ENCODE measurements at places on chromosomes 11 and 22.

GRCh38 chr22:35961480-35962295 lies 66.9 kb downstream of the RBFOX2 start:
- no peak for DNase-seq

DNA sequence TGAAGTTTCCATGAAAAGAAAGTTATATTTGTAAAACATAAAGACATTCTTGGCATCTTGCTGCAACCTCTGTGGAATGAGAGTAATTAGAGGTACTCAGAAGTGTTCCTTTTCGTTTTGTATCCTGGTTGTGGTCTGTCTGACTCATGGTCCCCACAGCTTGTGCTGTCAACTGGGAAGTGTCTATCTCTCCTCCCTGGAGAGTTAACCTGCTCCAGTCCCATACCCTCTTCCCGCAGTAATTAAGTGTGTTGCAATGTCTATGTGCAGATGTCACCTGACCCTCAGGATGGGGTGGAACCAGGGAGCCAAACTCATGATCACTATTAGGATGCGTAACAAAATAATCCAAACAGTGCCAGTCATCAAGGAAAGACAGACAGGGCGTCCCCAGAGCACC lies 23.0 kb upstream of the ZDHHC13 start:
- no peak for DNase-seq

GRCh38 chr11:3188496-3189195 lies 23.5 kb upstream of the OSBPL5 start:
- DNase-seq = no peak

DNA sequence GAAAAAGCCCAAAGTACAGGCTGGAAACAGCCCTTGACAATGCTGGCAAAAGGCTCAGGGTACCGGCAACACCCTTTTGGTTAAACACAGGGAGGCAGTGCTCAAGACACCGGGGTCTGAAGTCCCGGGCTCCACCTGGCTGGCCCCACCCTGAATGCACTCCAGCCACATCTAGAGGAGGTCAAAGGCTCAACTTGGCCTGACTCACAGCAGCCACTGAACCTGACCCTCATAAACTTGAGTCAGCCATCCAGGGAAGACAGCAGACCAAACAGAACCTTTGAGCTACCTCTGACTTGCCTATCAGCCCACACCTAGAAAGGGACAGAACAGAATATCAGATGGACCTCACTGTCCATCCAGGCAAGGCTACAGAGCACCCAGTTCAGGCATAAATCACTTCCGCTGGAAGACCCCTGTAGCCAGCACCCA lies 3.8 kb downstream of the CFL1 start:
- DNase-seq = no peak

GRCh38 chr11:67044496-67044895 lies 12.2 kb upstream of the RHOD start:
- DNase-seq = no peak

- no peak for DNase-seq
Measured at GRCh38 chr11:57566905-57567514, 462 bp downstream of the UBE2L6 start.

- DNase-seq = no peak
Measured at GRCh38 chr11:129458278-129458677, 82.6 kb downstream of the BARX2 start.

DNA sequence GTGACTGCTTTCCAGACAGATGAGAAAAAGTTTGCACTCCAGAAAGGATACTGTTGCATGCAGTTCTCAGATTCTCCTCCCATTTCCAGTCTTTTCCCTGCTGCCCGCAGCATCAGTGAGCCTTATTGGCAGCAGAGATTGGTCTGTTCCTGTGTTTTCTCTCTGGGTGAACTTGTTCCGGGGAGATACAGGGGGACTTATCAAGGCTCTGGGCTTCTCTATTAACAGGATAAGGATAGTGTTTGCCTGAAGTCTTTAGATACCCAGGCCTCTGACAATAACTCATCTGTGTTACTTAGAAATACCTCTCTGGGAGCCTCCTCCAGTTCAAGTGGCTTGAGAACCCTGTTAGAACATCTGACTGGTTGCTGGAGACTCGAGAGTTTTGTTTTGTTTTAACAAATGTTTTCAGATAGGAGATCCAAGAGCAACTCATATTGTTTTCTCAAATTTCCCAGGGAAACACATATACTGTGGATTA lies 154.7 kb downstream of the BLID start:
- no peak for DNase-seq

DNA sequence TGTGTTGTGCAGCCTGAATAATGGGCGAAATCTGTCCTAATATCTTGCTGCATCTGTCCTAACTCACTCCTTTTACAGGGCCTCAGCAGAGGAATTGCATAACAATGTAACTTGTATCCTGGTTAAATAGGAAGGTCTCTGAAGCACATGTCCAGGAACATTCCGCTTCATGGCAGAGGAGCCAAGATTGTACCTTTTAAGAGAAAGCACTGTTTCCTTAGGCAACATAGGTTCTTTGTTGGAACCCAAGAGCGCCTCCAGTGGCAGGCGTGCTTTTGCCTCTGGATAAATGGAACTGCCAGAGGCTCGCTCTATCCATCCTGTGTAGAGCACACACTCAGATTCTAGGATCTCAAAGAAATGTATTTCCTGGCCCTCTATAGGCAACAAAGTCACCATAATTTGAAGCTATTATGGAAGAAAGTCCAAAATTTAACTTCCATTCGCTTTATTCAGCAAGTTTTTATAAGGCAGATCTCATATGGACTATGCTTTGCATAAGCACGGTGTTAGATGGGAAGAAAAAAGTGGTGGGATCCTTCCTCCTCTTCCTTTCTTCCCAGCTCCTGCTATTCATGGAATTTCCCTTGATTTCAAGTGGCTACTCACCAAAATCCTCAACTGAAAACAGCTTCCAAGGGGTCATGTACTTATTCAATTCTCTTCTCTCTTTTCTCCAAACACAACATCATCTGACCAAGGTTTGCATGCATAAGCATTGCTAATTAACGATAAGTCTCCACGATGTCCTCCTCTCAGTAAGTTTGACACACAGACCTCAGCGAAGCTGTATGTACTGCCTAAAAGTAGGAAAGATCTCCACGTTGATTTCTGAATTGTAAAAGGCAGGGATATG lies at the start of gene BLID:
TSS of gene BLID (minus strand) at position 692 of the 856 bp plus-strand sequence. CDS start at position 399, 293 bp downstream.
- no peak for DNase-seq

DNA sequence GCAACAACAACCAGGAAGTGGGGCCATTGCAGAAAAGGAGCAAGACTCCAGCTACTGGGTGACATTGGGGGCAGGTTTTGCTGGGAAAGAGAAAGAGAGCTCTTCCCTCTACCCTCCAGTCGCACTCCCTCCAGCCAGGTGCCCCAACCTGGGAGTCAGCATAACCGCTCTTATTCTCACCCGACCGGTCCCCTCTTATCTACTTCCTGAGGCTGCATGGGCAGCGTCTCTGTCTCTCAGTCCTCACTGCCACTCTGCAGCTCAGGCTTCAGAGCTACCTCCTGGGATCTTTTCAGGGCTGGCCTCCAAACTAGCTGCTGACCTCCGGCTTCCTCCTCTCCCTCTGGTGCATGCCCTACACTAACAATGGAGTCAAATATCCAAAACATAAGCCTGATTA lies 5.1 kb downstream of the ZNF70 start:
- DNase-seq = no peak

- DNase-seq = no peak
Measured at GRCh38 chr11:115930886-115931547, 426.8 kb upstream of the CADM1 start.

- no peak for DNase-seq
Measured at GRCh38 chr11:102573851-102574250, 43.3 kb upstream of the MMP7 start.

DNA sequence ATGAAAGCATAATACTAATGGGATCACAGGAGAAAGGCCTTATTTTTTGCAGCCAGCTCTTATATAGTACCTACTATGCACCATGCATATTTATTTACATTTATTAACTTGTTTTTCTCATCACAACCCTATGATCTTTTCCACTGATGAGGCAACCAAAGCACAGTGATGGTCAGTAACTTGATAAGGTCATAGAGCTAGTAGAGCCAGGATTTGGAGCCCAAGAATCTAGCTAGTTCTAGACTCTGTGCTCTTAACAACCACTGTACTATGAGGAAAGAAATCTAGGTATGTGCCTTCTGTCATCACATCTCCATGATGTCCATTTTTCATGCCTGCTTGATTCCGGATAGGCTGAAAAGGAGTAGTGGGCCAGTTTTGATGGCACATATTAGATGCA lies 24.0 kb upstream of the ABTB2 start:
- DNase-seq = no peak

DNA sequence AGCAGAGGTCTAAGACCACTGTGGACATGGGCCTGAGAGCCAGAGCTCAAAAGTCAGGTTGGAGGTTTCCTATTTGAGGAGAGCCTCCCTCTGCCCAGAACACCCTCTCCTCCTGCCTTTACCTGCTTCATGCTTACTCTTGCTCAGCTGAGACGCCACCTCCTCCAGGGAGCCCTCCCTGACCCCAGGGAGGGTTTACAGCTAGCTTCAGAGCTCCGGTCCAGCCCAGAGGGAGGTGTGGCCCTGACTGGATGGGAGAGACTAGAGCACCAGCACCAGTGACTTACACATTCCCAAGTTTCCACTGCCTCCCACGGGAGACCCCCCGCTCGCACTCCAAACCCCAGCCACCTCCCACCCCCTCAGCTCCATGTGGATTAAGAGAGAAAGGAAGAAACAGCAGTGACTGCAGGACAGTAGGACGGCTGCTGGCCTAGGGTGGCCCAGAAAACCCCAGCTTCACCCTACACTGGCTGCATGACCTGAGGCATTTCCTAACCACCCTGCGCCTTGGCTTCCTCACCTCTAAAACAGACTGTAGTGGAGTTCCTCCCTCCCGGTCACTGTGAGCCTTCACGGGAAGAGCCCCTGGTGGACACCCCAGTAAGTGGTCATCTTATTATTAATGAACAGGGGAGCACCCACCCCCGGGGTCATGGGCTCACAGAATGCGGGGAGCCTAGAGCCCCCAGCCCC lies 24.5 kb upstream of the PDGFB start:
- DNase-seq = no peak

DNA sequence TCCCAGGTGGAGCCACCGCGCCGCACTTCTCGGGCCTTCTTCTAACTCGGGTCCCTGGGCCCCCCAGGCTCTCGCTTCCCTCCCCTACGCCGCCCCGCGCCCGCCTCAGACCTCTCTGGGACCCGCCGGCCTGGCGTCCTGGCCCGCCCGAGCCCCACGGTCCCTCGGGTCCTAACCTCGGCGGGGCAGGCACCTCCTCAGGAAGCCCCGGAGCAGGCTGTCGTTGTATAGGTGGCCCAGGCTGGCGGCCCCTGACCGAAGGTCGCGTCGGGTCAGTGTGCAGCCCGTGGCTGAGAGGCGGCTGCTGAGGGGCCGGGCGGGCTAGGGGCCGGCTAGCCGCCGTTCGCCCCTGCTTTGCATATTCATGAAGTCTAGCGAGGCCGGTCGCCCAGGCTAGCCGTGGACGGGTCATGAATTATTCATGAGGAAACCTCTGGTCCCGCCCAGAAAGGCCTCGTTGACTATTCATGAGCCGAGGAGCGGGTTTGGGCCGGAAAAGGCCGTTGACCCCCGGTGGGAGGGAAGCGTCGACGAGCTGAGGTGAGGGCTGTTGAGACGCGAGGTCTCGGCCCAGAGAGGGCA lies at the start of gene HORMAD2:
TSS of gene HORMAD2 (plus strand) at position 513 of the 582 bp plus-strand sequence. CDS start 13,489 bp downstream, outside the sequence.
- no peak for DNase-seq

DNA sequence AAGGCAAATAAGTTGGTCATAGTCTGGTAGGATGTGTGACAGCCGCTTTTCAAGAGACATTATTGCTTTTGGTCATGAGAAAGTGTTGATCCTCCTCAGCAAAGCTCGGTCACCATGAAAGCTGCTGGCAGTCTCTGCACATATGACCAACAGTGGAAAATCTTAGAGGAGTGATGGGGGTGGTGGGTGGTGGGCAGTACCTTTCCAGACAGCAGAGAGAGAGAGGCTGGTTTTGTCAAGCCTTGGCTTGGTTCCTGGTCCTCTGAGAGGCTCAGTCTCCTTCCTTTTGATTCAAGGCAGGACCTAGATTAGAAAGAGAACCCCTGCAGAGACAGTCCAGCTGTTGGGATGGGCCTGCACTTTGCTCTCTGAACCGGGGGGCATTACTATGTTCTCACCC lies 20.0 kb upstream of the VSIG10L2 start:
- no peak for DNase-seq

GRCh38 chr11:73623686-73624085 lies 22.7 kb upstream of the PLEKHB1 start:
- DNase-seq = no peak

GRCh38 chr11:97525273-97525672 lies 1135.5 kb downstream of the JRKL start:
- DNase-seq = no peak

- DNase-seq = no peak
Measured at GRCh38 chr11:125638315-125638714, 13.4 kb downstream of the CHEK1 start.

GRCh38 chr11:1750481-1750839 lies at the start of gene IFITM10:
IFITM10 (minus strand) TSS chr11:1750595; CDS start chr11:1750442, 153 bp downstream.
- no peak for DNase-seq

DNA sequence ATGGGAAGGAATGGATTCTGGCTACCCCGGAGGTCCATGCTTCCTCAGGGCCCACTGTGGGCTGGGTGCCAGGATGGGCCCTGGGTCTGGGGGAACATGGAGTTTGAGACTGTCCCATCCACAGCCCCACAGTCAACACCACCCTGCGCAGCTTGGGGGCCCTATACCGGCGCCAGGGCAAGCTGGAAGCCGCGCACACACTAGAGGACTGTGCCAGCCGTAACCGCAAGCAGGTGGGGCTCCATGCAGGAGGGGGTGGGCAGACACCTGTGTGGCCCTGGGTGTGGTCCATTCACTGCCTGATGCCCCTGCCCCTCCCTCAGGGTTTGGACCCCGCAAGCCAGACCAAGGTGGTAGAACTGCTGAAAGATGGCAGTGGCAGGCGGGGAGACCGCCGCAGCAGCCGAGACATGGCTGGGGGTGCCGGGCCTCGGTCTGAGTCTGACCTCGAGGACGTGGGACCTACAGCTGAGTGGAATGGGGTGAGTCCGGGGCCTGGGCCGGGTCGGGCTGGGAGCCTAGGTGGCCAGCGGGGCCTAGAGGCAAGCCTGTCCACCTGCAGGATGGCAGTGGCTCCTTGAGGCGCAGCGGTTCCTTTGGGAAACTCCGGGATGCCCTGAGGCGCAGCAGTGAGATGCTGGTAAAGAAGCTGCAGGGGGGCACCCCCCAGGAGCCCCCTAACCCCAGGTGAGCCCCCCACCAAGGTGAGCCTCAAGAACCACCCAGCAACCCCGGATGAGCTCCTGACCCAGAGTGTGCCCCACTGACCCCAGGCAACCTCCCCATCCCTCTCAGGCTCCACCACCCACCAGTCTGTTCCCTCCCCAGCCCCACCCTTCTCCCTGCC lies 2.7 kb upstream of the RAB1B start:
- no peak for DNase-seq

DNA sequence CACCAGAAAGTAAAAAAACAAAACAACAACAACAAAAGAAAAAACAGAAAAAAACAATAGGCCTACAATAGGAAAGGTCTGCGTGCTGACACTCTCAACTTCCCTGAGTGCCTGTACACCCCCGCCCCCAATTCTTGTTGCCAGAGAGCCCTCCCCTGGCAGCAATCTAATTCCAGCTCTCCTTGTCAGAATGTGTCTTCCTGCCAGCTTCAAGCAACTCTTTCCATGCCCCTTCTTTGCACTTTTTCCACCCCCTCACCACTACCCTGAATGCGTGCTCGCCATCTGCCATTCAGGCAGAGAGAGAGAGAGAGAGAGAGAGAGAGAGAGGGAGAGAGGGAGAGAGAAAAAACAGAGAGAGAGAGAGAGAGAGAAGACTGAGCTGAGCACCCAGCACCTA lies 245.0 kb downstream of the KIRREL3 start:
- DNase-seq = no peak

GRCh38 chr11:69661413-69661715 lies 13.8 kb downstream of the LTO1 start:
- no peak for DNase-seq

GRCh38 chr11:34438529-34439507 lies at the start of gene CAT:
CAT (plus strand) TSS chr11:34438934; CDS start chr11:34439014, 80 bp downstream.
- DNase-seq = peak; percentile 97
